ENCODE measurements at places on chromosomes 6 and 20. TPM values are rescaled to one million over a fixed set of nuclear protein-coding genes. Genes with fewer than 3 reads are reported as not detected.

The BPIFB4 gene
- total RNA-seq = not detected

The IRF4 gene
- not detected for total RNA-seq

The SPAG4 gene
- 18.6 TPM for total RNA-seq

The TLDC2 gene
- 0.30 TPM for total RNA-seq

The PI3 gene
- total RNA-seq = not detected

All from smooth muscle cell of the umbilical artery (primary cell).